ENCODE measurements at places on chromosomes 4 and X.
A peak's percentile ranks its signal among the peaks of the same experiment; 100 is the strongest.

DNA sequence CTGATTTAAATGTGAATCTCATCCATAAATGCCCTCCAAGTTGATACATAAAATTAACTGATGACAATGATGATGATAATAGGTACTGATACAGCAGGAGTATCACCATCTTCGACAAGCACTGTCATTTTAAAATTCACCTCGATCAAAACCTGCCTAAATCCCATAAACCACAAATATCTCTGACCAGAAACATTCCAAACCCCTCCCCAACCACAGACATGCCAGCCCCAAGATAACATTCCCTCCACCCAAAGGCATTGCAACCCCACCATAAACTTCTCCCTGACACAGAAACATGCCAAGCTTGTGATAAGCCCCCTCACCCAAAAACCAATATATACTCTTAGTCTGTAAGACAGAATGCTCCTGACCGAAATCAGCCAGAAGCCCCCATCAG is 63.7 kb upstream of the WDFY3 start:
- no peak for DNase-seq

DNA sequence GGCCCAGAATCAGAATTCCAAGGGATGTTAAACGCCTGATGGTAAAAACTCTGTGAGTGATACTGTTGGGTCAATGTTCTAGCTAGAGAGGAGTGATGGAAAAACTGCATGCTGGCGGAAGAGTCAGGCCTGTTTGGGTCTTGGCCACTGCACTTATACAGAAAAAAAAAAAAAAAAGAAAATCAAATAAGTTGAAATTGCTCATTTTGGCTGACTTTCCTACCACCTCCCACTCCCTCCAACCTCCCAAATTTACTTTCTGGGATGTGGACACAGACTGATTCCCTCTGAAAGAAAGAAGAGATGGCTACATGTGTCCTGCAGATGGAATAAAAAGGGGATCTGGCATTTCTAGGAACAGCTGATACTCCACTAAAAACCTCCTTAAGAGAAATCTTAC is 234.1 kb upstream of the GIMD1 start:
- DNase-seq: no peak

DNA sequence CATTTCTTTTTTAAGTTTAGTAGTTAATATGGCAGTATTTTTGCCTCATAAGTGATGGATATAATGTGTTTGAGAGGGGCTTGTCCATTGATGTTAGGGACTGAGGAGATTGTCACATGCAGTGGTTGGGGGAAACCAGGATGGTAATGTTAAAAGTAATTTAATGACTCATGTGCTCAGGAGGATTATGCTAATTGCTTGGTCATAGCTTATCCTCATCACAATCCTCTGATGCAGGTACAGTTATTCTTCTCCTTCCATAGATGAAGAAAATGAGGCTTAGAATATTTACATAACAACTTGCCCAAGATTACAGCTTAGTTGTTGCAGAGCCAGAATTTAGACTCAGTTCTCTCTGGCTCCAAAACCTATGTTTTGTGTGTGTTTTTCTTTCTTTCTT is 94.4 kb upstream of the SCML1 start:
- DNase-seq: no peak

GRCh38 chr4:9962611-9963314 is 58.5 kb downstream of the SLC2A9 start:
- DNase-seq: no peak

DNA sequence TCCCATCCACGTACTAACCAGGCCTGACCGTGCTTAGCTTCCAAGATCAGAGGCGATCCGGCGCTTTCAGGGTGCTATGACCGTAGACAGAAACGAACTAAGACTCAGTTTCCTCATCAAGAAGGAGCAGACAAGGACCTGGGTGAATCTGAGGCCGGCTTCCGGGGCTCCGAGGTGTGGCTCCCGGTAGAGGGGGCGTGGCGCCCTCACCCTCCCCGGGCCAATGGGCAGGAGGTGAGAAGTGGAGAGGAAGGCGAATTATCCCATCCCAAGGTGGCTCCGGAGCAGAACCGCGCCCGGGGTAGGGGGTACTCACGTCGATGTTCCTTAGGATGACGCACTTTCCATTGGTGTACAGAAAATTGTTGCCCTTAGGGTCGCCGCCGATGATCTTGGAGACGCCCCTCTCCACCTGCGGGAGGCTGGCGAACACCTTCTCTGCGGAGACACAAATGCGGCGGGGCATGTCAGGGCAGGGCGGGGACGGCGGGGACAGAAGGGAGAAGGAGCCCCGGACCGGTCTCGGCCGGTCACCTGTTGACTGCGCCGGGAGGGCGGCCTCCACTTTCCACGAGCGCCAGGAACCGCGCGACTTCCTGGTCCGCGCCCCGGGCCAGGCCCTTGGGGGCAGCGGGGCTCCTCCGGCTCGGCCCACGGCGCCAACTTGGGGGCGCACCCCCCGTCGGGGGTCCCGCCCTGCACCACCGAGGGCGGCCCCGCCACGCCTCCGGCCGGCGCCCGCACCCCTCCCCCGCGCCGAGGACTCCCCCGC is 616 bp downstream of the WDR1 start:
- peak; percentile 31 for DNase-seq

DNA sequence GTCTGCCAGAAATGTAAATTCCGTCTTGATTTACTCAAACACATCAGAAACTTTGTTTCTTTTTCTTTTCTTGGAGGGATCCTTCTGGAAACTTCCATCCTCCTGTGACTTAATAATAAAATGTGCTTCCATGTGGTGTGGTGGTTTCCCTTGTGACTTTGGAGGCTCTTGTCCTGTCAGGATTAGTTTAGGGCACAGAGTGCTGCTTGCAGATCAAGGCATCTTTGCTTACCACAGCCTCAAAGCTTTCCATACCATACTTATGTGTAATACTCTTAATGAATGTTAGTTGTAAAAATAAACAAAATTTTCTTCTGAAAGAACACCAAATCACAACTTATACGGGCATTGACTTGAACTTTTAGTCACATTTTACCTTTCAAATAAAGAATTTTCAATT is 27.4 kb downstream of the GBA3 start:
- DNase-seq: no peak

DNA sequence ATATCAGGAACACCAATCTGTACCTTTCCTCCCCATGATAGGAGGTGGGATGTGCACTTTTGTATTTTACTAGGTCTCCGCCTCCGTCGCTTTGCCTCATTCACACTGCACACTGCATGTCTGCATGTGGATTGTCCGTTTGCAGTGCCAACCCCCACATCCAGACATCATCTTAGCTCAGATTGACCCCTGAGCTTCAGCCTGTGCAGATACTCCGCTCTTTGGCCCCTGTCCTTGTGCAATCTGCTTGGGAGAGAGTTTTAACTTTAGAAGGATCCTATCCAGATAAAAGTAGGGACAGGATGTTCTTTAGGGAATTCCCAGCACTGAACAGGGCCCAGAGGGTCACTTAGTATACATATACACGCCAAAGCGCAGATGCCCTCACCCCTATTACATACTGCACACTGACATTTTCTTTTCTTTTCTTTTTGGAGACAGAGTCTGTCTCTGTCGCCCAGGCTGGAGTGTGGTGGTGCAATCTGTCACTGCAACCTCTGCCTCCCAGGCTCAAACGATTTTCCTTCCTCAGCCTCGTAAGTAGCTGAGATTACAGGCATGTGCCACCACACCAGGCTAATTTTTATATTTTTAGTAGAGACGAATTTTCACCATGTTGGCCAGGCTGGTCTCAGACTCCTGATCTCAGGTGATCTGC is 43.3 kb upstream of the FBXW7 start:
- no peak for DNase-seq

Data from fibroblast of skin of right quadriceps (primary cell).